ENCODE measurements at places on chromosomes 6 and 20.
A peak's percentile ranks its signal among the peaks of the same experiment; 100 is the strongest.

GRCh38 chr6:34618430-34619182 lies 62.5 kb upstream of the SPDEF start:
- DNase-seq = no peak

GRCh38 chr6:141667580-141668309 lies 465.0 kb upstream of the GJE1 start:
- no peak for DNase-seq

GRCh38 chr6:163252061-163252591 lies 162.4 kb upstream of the QKI start:
- peak; percentile 7 for DNase-seq

GRCh38 chr6:19083801-19084200 lies 696.7 kb downstream of the RNF144B start:
- DNase-seq = no peak

GRCh38 chr6:37732688-37733087 lies 35.0 kb upstream of the MDGA1 start:
- no peak for DNase-seq
